Head of caudate nucleus (tissue), 42 donors: ENCODE measurements at places on chromosomes 5 and 9.

- DNase-seq, result peak; percentile 74
Observed at GRCh38 chr5:101678481-101679193, 617.4 kb downstream of the SLCO4C1 start.

- DNase-seq, result no peak
Observed at GRCh38 chr5:113663879-113664541, 150.5 kb downstream of the YTHDC2 start.

DNA sequence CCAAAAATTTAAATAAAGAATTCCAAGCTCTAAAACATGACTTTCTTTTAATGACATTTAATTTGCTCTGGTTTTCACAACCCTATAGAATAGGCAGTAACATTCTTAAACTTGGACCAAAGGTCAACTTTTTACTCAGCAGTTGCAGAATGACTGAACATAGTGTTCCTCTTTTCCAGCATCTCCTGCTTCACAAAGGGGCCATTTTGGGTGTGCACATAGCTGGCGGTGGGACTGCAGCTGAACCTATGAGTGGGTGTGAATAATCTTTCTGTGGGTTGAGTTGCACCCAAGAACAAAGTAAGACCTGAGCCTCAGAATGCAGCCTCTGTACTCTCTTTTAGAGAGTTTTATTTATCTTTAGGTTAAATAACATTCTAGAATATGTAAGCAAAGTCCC lies 96.9 kb upstream of the HAPLN1 start:
- DNase-seq, result no peak

DNA sequence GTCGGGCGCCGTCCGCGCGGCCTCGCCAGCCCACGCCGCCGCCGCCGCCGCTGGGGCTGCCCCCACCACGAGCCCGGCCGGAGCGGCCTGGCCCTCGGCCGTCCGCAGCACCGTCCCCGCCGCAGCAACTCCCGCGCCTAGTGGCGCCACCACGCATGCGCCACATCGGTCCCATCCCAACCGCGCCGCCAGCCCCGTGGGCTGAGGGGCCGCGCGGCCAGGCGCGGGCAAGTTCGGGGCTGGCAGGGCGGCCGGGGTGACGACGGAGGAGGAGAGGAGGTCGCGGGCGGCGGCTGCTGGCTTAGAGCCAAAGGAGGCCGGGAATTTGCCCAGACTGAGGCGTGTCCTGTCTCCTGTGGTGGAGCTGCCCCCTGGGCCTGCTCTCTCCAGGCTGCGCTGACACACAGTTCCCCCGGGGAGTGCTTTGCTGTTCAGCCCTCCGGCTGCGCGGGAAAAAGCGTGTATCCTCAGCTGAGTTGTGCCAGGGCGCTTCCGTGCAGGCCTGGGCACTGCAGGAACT lies at the start of gene TUSC1:
TSS of gene TUSC1 (minus strand) at position 298 of the 520 bp plus-strand sequence. CDS start at position 166, 132 bp downstream.
- peak; percentile 85 for DNase-seq
